ENCODE measurements at places on chromosomes 11 and 22. TPM values are rescaled to one million over a fixed set of nuclear protein-coding genes. Genes with fewer than 3 reads are reported as not detected.

MOGAT2 gene
- total RNA-seq = not detected

HSPB2 gene
- total RNA-seq = not detected

OR51A4 gene
- not detected for total RNA-seq

OR5B21 gene
- total RNA-seq = not detected

C22orf42 gene
- total RNA-seq = not detected

INPP5J gene
- total RNA-seq = 0.24 TPM

NLRP14 gene
- not detected for total RNA-seq

PHOX2A gene
- not detected for total RNA-seq

CCDC85B gene
- total RNA-seq = 85.9 TPM

SCGB1C1 gene
- total RNA-seq = not detected

CD3D gene
- 2.7 TPM for total RNA-seq

MS4A15 gene
- not detected for total RNA-seq

BIK gene
- total RNA-seq = 0.93 TPM

CYB5R2 gene
- 11.6 TPM for total RNA-seq

PGA3 gene
- total RNA-seq = 10.4 TPM

E2F8 gene
- total RNA-seq = not detected

IRAG1 gene
- total RNA-seq = 3.3 TPM

PTPRJ gene
- 13.9 TPM for total RNA-seq

TECTA gene
- total RNA-seq = 1.5 TPM

CCDC188 gene
- total RNA-seq = 0.56 TPM

THOC5 gene
- 31.8 TPM for total RNA-seq

RIC3 gene
- total RNA-seq = 12.0 TPM

SLC22A12 gene
- total RNA-seq = 0.56 TPM

Data from omental fat pad (tissue), 4 donors.